Psoas muscle (tissue), 8 donors: ENCODE measurements at places on chromosomes 4 and X. TPM values are rescaled to one million over a fixed set of nuclear protein-coding genes. Genes with fewer than 3 reads are reported as not detected.

DNA sequence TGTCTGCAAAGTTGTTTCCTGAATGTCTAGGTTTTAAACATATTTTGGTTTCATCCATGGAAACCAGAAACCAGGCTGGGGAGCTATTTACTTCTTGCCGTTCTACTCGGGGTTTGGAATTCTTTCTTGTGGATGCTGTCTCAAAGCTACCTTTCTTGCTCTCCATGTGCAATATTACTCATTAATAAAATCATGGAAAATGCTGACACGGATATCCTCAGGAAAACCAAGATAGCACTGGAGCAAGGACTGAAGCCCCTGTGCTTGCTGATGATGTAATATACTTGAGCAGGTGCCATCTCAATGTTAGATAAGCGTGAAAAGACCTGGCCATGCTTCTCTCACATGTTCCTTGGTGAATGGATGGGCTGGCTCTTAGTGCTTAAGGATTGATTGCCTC, 41.5 kb upstream of the HPF1 start:
- DNase-seq, result no peak

GRCh38 chrX:119375561-119375960, 23.6 kb upstream of the SLC25A43 start:
- no peak for DNase-seq

DNA sequence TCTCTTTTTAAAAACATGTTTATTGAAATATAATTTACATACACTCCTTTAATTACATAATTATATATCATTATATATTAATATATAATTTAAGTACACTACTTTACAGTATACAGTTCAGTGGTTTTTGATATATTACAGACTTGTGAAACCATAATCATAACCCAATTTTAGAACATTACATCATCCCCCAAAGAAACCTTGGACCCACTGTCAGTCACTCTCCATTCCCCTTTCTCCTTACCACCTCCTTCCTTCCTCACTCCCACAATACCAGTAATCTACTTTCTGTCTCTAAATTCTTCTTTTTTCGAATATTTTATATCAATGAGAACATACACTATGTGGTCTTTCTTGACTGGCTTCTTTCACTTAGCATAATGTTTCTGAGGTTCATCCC, 17.9 kb upstream of the EXOSC9 start:
- DNase-seq, result no peak

CT45A6 gene
- not detected for polyA plus RNA-seq

DNA sequence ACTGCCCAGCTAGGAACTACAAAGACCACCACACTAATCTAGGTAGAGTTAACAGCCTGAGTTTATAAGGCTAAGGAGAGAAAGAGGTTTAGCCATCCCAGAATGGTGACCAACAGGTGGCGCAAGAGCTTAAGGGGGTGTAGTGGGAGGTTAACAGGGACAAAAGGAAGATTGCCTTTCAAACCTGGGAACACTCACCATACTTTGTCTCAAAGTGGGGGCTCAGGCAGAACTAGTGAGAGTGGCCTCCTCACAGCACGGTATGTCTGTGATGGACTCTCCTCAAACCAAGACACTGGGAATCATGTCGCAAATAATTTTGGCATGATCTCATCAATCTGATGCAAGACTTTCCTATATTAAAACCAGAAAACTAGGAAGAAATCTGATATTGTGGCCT, 23.4 kb downstream of the CCNI start:
- no peak for DNase-seq

TAF7L gene
- polyA plus RNA-seq, result not detected

- DNase-seq, result no peak
Measured at GRCh38 chr4:80134936-80135701, 62.1 kb upstream of the ANTXR2 start.

SLC2A9 gene
- 0.52 TPM for polyA plus RNA-seq

TACR3 gene
- 0.06 TPM for polyA plus RNA-seq

IL2 gene
- not detected for polyA plus RNA-seq

DNA sequence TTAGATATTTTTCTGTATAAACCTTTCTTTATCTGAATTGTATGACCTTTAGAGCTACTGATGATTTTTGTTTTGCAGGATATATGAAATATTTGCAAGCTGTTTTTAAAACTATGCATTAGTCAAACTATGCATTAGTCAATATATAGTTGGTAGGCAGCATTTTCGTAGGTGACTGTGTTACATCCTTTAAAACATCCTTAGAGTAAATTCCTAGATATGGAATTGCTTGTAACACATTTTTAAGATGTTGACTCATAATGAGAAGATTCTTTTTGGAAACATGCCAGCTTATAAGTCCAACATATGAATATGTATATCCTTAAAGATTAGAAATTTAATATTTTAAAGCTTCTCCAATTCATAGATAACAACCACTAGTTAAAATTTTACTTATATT, 1768.5 kb downstream of the PCDH7 start:
- DNase-seq, result no peak

TKTL2 gene
- not detected for polyA plus RNA-seq

PDZD11 gene
- 28.7 TPM for polyA plus RNA-seq

DNA sequence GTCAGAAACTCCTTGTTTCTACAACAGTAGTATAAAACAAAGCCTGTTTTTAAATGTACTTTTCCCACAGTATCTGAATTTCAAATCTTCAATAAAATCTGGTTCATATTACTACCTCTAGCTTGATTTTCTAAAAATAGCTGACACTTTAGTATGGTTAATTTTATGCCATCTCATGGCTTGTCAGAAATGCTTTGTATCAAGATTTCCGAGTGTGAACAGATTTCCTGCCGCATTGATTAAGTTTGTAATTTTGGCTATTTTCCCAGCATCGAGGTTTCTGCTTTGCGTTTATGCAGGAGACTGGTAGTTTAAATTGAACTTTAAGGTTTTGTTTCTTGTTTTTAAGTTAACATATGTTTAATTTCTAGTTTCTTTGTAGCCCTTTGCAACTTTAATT, 44.2 kb downstream of the CLCN3 start:
- no peak for DNase-seq

- DNase-seq, result no peak
Measured at GRCh38 chr4:2812612-2813354, 19.9 kb downstream of the SH3BP2 start.

GRCh38 chrX:39176105-39176504, 374.8 kb downstream of the MID1IP1 start:
- DNase-seq, result no peak

DNA sequence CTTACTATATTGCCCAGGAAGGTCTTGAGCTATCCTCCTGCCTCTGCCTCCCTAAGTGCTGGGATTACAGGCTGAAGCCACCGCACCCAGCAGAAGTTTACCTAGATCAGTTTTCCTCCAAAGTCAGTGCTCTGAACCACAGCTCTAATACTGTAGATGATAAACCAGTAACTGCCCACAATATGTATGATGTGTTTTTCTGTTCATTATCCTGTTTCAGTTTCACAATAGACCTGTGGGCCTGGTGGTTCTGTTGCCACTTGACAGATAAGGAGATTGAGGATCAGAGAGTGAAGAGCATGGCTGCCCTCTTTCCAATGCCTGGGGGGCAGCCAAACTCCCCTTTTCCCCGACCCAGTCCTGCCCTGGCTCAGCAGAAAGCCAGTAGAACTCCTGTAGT, 87.0 kb downstream of the EFNB1 start:
- DNase-seq, result no peak

FAM241A gene
- 3.1 TPM for polyA plus RNA-seq

DNA sequence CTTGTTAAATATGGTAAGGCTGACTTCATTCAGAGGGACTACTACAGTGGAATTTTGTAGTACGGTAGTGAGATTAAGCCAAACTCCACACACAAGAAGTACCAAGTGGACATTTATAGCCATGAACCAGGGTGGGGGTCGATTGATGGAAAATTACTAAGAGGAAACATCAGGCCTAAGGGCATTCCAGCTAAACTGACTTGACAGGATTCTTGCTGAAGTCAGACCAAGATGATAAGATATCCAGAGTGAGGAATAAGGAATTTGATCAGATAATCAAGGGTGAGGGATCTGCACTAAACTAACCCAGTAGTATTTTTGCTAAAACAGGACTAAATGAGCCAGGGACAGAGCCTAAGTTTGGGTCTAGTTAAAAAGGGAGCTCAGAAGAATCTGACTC, 597.5 kb downstream of the RPA4 start:
- no peak for DNase-seq
